Activated CD4-positive, alpha-beta T cell treated with anti-CD3 and anti-CD28 coated beads for 24 hours (primary cell): ENCODE measurements at places on chromosomes 3 and 15.

DNA sequence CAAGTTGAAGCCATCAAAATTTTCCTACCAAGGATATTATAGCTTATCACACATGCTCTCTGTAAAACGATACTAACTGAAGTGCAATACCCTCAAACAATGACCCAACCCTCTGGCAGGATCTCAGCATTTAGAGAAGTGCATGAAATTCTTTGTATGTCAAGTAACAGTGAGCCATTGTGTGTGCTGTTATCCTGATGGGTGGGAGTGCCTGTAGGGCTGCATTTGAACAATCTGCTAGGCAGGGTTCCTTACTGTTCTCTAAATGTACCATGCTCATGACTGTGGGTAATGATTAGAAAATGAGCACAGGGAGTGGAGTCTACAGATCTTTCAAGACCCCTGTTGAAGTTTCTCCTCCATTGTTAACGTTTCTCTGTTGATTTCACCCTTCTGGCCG lies 398.1 kb downstream of the NSUN3 start:
- DNase-seq = no peak

DNA sequence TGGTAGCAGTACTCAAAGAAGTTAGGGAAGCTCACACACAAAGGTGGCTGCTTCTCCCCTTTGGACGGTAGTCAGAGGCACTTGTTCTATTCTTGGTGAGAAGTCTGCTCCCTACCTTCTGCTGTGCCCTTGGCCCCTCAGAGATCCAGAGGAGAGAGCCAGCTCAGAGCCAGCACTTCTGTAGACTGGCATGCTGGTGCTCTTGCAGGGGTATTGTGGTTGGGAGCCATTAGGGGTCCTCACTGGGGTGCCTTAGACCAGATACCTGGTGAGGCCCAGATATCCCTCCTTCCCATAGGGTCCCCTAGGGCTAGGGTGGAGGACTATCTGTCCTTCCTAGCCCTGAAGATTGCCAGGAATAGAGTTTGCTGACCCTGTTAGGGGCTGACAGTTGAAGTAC lies 140.6 kb downstream of the EEFSEC start:
- DNase-seq = no peak

DNA sequence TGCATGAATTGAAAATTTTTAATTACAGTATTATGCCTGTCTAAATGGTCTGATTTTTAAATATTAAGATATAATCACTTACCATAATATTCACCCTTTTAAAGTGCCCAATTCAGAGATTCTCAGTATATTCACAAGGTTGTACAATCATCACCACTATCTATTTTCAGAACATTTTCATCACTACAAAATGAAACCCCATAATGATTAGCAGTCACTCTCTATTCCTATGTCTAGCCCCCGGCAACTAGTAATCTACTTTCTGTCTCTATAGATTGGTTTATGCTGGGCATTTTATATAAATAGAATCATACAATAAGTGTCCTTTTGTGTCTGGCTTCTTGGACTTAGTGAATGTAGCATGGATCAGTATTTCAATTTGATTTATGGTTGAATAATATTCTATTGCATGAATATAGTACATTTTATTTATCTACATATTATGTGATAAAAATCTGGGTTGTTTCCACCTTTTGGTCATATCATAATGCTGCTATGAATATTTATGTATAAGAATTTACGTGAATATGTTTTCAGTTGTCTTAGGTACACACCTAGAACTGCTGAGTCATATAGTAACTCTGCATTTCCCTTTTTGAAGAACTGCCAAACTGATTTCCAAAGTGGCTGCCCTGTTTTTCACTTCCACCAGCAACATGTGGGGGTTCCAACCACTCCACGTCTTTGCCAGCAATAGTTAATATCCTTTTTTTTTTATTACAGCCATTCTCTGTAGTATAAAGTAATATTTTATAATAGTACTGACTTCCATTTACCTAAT lies 485.7 kb upstream of the ZNF385D start:
- DNase-seq = no peak

- DNase-seq = peak; percentile 79
Observed at GRCh38 chr15:74799856-74800558, 12.6 kb upstream of the LMAN1L start.

- no peak for DNase-seq
Observed at GRCh38 chr3:108661699-108662098, 72.2 kb downstream of the DZIP3 start.

DNA sequence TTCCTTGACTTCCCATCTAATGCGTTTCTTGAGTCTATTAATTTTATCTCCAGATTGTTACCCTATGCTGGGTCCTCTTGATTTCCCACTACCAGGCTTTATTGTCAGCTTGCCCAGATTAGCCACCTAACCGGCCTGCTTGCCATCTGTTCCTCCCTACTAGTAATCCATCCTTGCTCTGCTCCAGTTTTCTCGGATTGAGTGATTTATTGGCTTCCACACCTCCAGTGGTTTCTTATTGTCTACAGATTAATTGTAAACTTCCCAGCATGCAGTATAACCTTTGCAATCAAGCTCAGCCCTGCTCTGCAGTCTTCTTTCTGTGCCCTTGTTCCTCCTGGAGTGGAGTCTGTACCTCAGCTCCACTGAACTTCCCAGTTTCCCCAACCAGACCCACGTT lies 63.4 kb downstream of the ARHGEF26 start:
- no peak for DNase-seq

- no peak for DNase-seq
Observed at GRCh38 chr3:194407423-194407822, 8.4 kb upstream of the GP5 start.

GRCh38 chr3:106688464-106688863 lies 688.8 kb upstream of the CCDC54 start:
- no peak for DNase-seq

DNA sequence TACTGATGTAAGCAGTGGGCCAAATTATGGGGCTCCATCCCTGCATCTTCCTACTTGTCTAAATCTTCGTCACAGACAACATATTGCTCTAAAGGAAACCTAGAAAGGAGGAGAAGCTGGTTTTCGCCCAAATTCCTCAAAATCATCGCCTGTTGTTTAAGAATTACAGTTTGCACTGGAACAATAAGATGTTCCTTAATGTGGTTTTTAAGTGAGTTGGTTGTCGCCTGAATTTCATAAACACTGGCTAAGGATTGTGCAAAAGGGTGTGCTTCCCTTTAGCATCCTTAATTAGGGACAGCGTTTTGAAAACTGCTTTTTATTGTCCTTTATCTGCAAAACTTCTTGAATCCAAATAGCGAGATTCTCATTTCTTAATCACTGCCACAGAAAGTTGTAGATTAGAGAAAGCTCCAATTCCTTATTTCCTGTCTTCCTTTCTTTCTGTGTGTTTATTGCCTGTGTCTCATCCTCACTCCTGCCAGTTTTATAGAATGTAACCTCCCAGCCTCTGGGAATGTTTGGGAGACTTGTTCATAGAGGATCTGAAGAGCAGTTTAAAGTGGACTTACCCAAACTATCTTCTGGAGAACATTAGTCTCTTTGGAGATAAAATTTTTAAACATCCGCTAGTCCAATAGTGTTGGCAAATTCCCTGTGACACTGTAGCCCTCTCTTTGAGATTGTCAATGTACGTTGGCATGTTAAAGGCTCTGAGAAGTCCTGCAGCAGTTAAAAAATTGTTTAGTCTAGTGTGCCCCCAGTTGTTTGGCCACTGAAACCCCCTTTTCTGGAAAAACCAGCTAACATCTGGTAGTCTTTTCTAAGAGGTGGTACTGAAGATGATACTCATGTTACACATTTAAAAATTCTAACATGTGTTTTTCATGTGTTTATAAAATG lies 50.4 kb downstream of the FLNB start:
- no peak for DNase-seq

GRCh38 chr3:148992027-148992634 lies 791 bp downstream of the GYG1 start:
- DNase-seq = peak; percentile 21

GRCh38 chr3:20747741-20748140 lies 561.7 kb upstream of the SGO1 start:
- DNase-seq = no peak

DNA sequence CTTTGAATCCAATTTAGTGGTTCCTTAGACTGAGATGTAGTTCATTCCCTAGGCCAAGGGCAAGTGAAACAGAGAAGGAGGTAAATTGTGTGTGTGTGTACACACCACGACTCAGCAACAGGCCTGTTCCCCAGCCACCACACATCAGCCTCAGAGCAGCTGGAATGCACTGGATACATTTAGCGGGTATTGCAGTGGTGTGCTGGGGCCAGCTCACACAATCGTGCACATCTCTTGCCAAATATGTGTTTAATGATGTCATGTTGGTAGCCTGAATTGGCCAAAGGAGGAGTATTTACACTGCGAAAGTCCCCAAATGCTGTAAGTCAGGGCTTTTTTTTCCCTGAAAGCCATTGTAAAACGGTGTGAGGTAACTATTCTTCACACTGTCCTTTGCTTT lies 82.3 kb downstream of the RBPMS2 start:
- no peak for DNase-seq

- DNase-seq = no peak
Observed at GRCh38 chr3:176431038-176431418, 766.3 kb downstream of the TBL1XR1 start.

DNA sequence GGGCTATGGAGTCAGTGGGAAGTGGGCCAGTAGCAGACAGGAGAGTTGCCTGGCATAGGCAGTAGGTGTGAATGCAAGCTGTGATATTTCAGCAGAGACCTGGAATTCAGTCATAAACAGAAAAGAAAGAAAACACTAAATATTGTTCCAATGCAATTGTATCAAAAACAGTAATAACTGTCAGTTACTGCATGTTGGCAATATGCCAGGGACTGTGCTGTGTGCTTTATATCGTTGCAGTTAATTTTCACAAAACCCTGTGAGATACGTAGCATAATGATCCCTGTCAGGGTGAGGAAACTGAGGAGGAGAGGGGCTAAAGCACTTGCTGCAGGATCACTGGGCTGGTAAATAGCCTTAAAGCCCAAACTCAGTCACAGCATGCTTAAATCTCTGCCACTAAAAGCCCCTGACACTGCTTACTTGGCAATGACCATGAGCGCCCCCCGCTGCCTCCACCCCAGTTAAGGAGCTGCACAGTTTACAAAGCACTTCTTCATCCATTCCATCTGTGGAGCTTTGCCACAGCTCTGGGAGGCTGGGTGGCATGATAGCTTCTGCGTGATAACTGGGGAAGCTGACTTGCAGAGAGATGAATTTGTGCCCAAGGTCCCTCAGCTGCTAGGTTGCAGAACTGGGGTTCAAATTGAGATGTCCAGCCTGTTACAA lies 3.9 kb downstream of the SLC6A1 start:
- DNase-seq = no peak

- no peak for DNase-seq
Observed at GRCh38 chr3:46664188-46664970, 29.1 kb downstream of the ALS2CL start.

DNA sequence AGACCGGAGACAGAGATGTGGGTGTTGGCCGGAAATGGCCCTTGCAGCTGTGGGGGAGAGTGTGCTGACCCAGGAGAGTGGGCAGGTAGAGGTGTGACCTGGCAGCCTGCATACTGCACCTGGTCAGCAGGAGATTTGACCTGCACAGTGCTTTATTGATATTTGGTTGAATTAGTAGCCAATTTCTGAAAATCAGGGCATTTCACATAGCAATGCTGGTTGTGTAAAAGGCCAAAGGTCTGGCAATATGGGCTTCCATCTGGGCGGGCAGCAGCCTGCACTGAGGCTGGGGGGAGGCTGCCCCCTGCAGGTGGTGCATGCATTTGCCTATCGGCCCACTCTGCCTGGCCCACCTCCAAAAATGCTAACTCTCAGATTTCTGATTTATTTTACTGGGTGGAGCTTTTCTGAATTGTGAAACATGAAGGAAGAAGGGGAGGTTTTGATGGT lies 9.4 kb upstream of the MGLL start:
- no peak for DNase-seq

- no peak for DNase-seq
Observed at GRCh38 chr15:67819636-67820035, 5.7 kb upstream of the SKOR1 start.

DNA sequence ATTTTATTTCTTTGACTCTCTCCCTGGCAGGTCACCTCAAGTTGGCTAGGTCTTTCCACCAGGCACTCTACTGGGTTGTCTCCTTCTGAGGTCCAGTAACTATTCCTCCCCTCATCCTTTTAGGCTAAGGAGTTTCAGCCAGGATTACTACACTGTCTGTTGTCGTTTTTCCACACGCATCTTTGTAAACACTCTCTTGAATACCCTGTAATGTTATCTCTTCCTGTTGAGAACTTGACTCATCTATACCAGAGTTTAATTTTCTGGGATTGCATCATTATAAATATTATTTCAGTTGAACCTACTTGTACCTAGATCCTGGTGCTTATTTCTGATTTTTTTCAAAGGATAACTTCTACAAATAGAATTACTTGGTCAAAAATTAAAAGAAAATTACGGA lies 138.3 kb downstream of the SQOR start:
- no peak for DNase-seq

DNA sequence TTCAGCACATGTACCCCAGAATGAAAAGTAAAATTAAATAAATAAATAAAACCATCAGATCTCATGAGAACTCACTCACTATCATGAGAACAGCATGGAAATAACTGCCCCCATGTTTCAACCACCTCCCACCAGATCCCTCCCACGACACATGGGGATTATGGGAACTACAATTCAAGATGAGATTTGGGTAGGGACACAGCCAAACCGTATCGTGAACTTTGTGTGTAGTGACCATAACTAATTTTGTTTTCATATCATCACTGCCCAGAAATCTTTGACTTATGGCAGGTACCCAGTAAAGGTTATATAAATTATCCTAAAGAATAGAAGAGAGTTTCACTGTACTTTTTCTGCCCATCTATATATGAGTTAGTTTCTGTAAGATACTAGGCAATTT lies 766.5 kb downstream of the ROBO1 start:
- no peak for DNase-seq

DNA sequence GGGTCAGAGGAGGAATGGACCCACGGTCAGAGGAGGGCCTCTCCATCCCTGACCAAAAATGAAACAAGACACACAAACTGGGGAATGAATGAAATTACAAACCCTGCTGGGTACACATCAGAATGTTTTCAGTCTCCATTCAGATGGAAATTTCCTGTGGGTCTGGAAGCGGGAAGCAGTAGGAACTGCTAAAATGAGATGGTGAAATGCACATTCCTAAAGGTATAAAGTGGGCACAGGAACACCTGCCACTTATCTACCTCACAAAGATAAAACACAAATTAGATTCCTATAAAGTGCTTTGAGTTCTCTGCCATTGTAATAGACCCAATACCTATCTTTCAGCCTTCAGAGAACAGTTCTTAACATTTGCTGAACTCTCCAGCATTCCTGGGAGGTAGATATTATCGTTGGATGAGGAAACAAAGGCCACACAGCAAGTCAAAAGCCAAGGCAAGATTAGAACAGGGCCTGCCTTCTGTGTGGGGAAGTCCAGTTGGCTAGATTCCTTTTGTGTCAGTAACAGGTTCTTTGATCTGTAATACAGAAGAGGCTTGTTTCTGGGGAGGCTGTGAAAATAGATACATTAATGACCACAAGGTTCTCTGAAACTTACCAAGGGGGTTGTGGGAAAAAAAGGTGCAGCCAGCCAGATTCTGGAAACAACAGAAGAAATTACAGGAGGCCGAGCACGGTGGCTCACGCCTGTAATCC lies 98.4 kb downstream of the IGF2BP2 start:
- DNase-seq = no peak
